ENCODE measurements at places on chromosomes 2 and 18. TPM values are rescaled to one million over a fixed set of nuclear protein-coding genes. Genes with fewer than 3 reads are reported as not detected.

GRCh38 chr2:195622966-195623365 lies 34.1 kb upstream of the SLC39A10 start:
- H3K27me3 ChIP-seq = no peaks in the 10 kb centered on the region
- no peak overlapping the region for H3K4me3 ChIP-seq
- no peak overlapping the region for H3K27ac ChIP-seq
- H3K36me3 ChIP-seq = peaks cover 2% of the 10 kb centered on the region

DNA sequence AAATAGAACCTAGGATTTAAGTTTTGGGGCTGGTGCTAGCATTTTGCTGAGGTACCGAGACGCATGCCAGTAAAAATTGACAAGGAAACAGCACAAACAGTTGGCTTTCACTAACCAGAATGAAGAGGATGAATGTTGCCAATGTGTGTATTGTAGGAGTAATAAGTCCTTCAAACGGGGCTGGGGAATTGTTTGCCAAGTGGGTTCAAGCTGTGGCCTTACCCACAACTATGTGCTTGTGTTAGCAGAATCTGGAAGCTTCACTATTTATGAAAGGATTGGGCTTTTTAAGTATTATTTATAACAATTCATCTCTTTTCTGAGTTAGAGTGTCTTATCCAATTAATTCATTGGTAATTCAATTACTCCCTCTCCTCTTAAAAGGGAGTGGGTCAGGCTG lies 15.0 kb upstream of the KIF5C start:
- peaks cover 8% of the 10 kb centered on the region for H3K27me3 ChIP-seq
- no peaks in the 10 kb centered on the region for H3K36me3 ChIP-seq
- no peaks in the 10 kb centered on the region for H3K4me1 ChIP-seq
- no peak overlapping the region for H3K27ac ChIP-seq

APLF gene
- 4.6 TPM for total RNA-seq

DNA sequence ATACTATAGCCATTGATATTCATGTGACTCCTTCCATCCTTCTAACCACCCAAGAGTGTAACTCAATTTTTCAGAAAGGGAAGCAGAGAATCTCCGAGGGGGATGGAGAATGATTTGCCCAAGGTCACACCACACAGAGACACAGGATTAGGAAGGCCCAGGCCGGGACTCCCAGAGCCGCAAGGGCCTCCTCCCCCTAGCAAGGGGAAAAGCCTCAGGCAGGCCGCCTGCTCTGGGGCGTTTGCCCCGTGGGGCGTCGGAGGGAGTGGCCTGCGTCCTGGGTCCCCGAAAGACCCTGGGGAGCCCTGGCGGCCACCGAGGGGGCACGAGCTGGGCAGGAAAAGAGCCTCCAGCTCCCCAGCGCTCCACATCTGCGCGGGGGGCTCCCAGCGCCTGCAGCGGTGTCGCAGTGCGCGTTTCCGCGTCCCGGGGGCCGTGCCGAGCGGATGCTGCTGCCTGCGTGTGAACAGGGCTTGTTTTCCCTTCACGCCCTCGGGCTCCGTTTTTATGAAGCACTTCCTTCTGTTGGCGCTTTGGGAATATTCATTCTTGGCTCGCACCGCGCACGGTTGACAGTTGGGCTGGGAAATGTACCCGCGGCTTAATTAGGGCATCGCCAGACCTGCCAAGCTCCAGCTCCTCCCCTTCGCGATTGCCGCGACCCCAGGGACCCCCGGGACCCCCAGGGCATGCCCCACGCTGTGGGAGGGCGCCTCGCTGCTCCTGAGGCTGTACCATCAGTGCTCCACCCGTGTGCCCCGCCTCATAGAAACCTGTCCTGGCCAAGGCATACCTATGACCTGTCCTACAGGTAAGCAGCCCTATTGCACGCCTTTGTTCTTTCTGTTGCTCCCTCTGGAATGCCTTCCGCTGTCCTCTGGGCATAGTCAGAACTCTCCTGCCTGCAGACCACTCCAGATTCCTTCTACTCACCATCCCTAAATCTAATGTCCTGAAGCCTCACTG lies 158.9 kb upstream of the GLI2 start:
- no peak for DNase-seq
- H3K4me1 ChIP-seq = no peaks in the 10 kb centered on the region
- no peaks in the 10 kb centered on the region for H3K36me3 ChIP-seq
- peaks cover 32% of the 10 kb centered on the region for H3K27me3 ChIP-seq
- no peak overlapping the region for H3K4me3 ChIP-seq

CD8A gene
- 683 TPM for total RNA-seq

DNA sequence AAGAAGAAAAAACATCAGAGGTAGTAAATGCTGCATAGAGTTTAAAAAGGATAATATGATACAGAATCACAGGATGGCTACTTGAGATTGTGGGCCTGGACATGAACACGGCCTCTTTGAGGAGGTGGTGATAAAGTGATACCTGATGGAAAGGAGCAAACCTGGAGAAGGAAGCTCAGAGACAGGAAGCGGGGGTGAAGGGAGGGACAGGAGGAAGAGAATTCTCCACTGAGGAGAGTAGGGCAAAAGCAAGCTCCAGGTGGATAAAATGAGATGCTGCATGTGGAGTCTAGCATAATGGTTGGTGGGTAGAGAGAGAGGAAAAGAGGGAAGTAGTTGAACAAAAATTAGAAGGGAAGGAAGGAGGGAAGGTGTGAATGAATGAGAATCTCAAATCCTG lies 77.0 kb upstream of the GALNT3 start:
- no peak for DNase-seq
- no peaks in the 10 kb centered on the region for H3K27me3 ChIP-seq
- H3K36me3 ChIP-seq = peaks cover 7% of the 10 kb centered on the region
- no peak overlapping the region for H3K4me3 ChIP-seq
- H3K4me1 ChIP-seq = peaks cover 11% of the 10 kb centered on the region

ABHD3 gene
- total RNA-seq = 50.7 TPM

- H3K27me3 ChIP-seq = peaks cover 2% of the 10 kb centered on the region
- no peaks in the 10 kb centered on the region for H3K36me3 ChIP-seq
- H3K27ac ChIP-seq = no peak overlapping the region
- no peaks in the 10 kb centered on the region for H3K4me1 ChIP-seq
- DNase-seq = no peak
Observed at GRCh38 chr18:36211612-36212065, 24.3 kb downstream of the MOCOS start.

TMEM198 gene
- total RNA-seq = 0.85 TPM

PPIG gene
- 62.4 TPM for total RNA-seq

DNA sequence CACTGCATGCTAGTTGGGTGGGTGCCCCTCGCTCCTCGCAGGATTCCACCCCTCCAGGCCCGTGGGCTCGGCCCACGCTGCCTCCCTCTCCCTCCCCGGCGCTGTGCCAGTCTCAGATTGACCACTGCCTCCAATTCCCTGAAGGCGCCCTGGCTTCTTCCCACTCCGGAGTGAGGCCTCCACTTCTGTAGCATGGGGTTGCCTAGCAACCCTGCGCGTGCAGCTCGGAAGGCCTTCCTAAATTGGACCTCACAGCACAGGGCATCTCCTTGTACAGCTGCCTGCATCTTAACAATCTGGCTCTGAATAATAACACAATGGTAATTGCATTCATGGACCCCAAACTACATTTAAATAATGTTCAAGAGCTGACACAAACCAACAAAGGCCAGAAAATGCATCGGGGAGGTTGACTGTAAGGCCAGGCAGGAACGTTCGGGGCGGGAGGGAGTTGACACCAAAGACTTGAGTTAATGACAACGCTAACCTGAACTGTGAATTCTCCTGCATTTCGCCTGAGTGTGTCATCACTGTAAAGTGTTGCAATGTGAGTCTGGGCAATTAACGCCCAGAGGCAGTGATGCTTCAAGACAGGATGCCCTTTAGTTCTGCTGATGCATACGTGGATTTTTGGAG lies 222.9 kb downstream of the ZBTB7C start:
- no peak overlapping the region for H3K27ac ChIP-seq
- peaks cover 8% of the 10 kb centered on the region for H3K27me3 ChIP-seq
- no peaks in the 10 kb centered on the region for H3K36me3 ChIP-seq
- no peaks in the 10 kb centered on the region for H3K4me1 ChIP-seq
- no peak overlapping the region for H3K4me3 ChIP-seq

DNA sequence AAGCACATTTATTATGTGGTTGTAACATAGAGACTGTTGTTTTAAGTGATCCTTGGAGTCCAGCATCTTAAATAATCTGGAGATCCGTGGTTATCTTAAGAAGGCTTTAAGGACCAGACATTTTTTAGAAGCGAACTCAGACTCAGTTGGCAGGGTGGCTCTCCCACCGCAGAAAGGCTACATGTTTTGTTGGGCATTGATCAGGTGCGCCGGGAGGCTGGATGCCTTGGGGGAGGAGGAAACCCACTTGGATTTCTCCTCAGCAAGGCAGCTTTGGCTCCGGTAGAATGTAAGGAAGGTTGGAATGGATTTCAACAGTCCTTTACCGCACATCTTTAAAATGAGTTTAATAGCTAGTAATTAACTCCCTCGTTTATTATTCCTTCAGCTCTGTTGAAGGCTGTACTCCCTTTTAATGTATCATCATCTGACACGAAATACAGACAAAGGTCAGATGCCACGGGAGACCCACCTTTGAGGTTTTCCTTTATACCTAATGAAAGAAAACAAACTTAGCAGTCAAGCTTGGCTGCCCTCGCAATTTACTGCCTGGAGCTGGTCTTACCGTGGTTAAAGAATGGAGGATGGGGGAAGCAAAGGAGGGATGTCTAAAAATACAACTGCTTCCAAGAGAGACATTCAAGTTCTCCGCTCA lies 1.2 kb downstream of the TMEM200C start:
- DNase-seq = no peak
- H3K27ac ChIP-seq = no peak overlapping the region
- peak overlapping the region; percentile 7 for H3K4me3 ChIP-seq
- no peaks in the 10 kb centered on the region for H3K4me1 ChIP-seq
- no peaks in the 10 kb centered on the region for H3K36me3 ChIP-seq
- H3K27me3 ChIP-seq = peaks cover 68% of the 10 kb centered on the region

- no peak overlapping the region for H3K4me3 ChIP-seq
- peaks cover 7% of the 10 kb centered on the region for H3K4me1 ChIP-seq
- H3K36me3 ChIP-seq = peaks cover 2% of the 10 kb centered on the region
- H3K27me3 ChIP-seq = peaks cover 3% of the 10 kb centered on the region
Observed at GRCh38 chr2:64844087-64844486, 145.1 kb upstream of the SLC1A4 start.

- H3K36me3 ChIP-seq = no peaks in the 10 kb centered on the region
- peaks cover 25% of the 10 kb centered on the region for H3K27me3 ChIP-seq
- DNase-seq = no peak
- no peak overlapping the region for H3K27ac ChIP-seq
- no peaks in the 10 kb centered on the region for H3K4me1 ChIP-seq
- H3K4me3 ChIP-seq = no peak overlapping the region
Observed at GRCh38 chr2:68330691-68331090, 10.9 kb upstream of the CNRIP1 start.

DNA sequence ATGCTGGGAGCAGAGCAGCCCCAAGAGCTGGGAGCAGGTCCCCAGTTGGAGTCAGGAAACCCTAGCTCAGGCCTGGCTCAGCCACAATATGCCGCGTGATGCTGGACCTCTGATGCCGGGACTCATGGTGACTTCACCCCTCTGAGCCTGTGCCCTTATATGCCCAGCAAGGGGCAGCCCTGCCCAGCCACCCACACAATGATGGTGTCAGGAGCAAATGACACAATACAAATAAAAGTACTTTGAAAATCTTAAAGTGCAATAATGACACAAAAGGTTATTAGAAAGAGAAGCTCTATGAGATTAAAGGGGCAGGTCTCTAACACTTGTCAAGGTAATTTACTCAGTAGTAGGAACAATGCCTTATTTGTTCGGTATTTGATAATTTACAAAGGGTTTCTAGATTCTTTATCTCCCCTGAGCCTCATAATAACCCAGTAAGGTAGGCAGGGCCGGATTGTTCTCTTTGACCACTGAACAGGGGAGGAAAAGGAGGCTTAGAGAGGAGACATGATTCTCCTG lies 18.3 kb upstream of the KIF3C start:
- H3K4me3 ChIP-seq = no peak overlapping the region
- peaks cover 6% of the 10 kb centered on the region for H3K27me3 ChIP-seq
- H3K4me1 ChIP-seq = peaks cover 2% of the 10 kb centered on the region
- no peak for DNase-seq
